ENCODE measurements at places on chromosomes 16 and 17.

DNA sequence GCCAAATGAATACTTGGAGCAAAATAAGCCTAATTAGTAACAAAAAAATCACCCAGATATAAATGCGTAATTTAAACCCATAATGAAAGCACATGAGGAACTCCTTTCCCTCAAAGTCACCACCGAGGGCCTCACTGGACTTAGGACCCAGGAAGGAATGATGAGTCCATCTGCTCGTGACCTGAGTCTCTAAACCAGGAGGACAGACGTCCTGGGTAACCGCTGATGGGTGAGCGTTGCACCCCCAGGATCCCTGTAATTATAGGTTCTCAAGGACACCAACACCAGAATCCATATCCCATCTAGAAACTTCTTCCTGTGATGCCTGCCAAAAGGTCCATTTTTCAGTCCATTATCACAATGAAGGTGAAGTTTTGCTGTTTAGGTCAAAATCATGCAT, 121.4 kb downstream of the ZNF778 start:
- no peak for DNase-seq

GRCh38 chr16:69057400-69058378, 47.8 kb upstream of the HAS3 start:
- DNase-seq, result no peak

- no peak for DNase-seq
These were observed 264.2 kb downstream of the SEC14L1 start for GRCh38 chr17:77404812-77405581.

DNA sequence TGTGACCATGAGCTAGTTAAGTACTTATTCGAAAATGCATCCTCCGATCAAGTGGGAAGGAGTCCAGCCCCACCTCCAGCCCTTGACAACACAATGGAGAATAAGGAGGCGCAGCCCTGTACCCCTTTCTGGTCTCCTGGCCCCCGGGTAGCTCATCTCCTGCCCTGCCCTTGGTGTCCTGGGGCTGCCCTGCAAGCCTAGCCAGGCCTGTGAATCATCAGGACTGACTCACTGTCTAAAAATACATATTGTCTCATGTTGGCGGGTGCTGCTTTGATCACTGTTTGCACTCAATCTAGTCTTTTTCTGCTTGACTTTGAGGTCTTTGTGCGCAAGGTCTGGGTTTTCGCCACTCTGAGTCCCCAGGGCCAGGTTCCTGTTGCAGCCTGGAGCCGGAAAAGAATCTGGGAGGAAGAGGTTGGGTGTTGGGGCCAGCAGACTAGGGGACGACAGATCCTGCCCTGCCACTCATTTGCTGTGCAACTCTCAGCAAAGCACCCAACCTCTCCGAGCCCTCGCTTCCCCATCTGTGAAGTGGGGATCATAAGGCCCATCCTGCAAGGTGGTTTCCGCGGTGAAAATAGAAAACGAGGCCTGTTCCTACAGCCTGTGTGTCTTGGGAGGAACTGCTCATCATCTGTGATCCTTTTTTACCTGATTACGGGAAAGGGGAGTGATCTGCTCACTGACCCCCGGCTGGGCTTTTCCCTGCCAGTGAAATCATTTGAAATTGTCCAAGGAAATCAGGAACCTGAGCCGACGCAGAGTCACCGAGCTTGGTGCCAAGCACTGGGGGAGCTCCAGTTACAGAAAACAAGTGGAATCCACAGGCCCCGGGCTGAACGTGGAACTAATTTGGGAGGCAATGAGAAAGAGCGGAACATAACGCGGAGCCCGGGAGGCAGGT, 230.4 kb downstream of the PARN start:
- peak; percentile 97 for DNase-seq

GRCh38 chr16:70589998-70590471, 56.3 kb upstream of the IL34 start:
- no peak for DNase-seq

DNA sequence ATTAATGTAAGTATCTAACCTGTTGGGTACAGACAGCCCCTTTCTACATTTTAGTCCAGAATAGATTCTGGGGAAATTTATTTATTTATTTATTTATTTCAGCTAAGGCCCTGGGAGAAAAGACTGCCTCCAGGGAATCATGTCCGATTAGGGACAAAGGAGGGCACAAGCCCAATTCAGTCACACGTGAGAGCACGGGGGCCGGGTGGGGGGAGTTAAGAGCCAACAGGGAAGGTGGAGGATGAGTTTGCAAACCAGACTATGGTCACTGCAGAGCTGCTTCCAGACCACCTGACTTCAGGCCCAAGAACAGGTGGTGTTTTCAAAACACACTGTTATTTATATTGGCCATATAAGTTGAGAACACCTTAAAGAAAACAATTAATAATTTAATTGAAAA, 1.6 kb upstream of the ZFHX3 start:
- peak; percentile 50 for DNase-seq

Data from islet precursor cell (in vitro differentiated cells).